ENCODE measurements at places on chromosomes 5 and 9. TPM values are rescaled to one million over a fixed set of nuclear protein-coding genes. Genes with fewer than 3 reads are reported as not detected.

DNA sequence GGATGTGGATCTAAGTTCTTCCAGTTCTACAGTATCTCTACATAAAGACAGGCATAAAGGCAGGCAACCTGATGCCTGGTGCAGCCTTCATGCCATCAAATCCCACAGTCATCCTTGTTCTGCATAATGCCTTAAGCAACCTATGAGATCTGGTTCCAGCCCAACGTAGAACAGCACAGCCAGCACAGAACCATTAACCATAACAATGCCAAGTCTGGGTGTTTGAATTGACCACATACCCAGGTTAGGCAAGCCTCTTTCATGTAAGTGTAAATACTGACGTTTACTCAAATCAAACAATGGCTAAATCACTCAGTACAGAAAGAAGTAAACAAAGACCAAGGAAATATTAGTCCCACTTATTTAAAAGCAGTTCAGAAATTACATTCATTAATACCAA is 195.0 kb downstream of the ADAMTSL1 start:
- no peak for DNase-seq

- DNase-seq, result no peak
These were observed 161.2 kb downstream of the FGF18 start for GRCh38 chr5:171580502-171581265.

DNA sequence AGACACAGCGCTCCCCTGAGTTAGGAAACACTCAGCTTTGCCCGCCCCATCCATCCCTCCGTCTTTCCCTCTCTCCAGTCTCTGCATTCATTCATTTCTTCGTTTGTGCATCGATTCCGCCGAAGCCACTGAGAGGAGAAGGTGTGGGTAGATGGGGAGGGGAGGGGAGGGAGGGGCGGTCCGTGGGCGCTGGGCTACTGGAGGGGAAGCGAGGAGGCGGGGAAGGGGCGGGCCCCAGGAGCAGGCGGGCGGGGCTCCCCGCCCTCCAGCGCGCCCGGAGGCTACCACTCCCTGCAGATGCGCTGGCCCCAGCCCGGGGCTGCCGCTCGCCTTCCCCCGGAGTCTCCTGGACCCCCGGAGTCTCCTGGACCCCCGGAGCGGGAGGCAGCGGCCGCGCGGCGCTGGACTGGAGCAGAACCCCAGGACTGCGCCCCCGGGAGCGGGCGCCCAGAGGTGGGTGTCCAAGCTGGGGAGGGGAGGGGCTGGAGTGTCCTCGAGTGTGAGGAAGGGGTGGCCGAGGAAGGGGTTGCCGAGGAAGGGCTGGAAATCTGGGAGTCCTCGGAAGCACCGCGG is 159.5 kb downstream of the C9orf152 start:
- DNase-seq, result peak; percentile 78

DNA sequence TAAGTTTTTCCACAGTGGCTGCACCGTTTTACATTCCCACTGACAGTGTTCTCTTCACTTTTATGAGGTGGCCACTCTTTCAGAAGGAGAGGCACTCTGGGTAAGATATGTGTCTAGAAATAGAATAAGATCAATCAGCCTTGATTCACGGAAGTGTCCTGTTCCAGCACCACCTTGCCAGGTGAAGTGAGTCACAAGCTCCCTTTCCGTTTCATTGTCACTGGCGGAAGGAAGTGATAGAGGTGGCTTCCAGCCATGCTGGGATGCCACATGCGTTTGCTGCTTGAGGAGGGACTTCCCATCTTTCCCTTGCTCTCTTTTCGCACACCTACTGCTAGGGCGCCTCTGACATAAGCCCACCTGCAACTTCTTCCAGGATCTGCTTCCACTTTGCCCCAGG is 217.1 kb downstream of the PIK3R1 start:
- DNase-seq, result no peak

DNA sequence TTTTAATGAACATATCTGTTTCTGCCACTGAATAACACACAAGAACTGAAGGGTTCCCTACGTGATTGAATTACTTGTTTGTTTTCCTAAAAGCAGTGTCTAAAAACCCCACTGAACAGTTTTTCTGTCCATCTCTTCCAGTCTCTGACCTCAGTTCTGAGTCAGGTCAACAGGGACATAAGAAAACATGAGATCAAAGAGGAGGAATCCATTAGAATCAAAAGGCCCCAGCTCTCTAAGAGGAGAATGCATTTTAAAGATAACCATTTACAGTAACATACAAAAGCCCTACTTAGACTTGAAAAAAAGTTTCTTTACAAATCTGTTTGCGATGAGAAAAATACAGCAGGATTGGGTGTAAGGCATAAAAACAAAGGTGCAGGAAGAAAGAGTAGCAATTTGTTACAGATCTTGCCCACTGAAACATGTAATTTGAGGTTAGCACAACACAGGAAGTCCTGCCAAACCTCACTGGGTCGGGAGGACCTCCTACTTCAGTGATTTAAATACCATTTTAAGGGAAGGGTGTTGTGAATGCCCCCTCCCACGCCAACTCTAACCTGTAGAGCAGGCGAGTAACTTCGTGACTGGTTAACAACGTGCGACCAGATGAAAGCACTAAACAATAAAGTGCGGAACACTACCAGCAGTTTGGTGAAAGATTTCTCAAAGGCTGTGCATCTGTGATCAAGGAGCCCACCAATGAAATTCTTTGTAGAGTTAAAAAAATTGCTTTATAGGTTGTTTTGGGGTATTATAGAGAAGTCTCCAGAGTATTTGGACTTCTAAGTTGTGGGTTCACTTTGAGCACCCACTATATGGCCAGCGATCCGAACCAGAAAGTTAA is 1.3 kb downstream of the QSOX2 start:
- peak; percentile 73 for DNase-seq

GRCh38 chr9:91451431-91452270 is 28.0 kb upstream of the NFIL3 start:
- no peak for DNase-seq

- no peak for DNase-seq
These were observed 9.8 kb upstream of the CCDC69 start for GRCh38 chr5:151233616-151234085.

Gene F2RL2
- not detected for total RNA-seq

Gene PCDHA2
- total RNA-seq, result not detected

GRCh38 chr5:122882831-122883230 is 37.4 kb downstream of the SNX24 start:
- no peak for DNase-seq

DNA sequence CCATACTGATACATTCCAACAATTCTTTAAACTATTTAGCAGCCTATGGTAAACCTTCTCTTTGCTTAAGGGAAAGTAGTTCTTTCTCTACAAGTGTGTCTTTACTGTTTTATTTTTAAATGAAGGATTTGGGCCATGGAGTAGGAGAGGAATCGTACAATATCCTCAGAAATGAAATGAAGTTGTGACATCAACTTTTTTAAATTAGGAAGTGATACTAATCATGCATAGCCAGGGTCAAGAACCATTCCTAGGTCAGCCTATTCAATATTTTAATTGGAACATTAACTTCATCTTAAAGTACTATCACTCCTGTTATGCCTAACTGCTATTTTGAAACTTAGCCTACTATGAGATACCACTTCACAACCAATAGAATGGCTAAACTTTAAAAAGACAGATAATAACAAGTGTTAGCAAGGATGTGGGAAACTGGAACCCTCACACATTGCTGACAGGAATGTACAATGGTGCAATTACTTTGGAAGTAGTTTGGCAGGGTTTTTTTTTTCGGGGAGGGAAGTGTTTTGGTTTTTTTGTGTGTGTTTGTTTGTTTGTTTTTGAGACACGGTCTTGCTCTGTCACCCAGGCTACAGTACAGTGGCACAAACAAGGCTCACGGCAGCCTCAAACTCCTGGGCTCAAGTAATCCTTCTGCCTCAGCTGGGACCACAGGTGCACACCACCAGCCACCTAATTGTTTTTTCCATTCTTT is 10.7 kb downstream of the AGTPBP1 start:
- no peak for DNase-seq
